Aorta (tissue), 5 donors: ENCODE measurements at places on chromosomes 2 and 18.

DNA sequence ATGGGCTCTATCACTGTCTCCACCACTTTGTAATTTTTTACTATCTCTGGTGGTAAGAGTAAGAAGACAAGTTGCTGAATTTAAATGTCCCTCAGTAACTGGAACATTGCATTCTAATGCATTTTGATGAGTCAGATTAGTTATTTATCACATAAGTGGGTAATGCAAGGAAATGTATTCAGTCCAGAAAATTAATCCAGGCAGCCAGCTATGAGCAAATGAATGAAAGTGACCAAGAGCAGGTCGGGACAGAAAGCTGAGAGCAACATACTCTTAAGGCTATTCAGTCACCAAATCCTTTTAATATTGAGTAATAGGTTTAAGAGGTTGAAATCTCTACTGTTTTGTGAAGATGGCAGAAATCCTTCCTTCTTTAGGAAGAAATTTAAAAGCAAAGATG lies 265.5 kb upstream of the PARD3B start:
- no peaks in the 10 kb centered on the region for H3K36me3 ChIP-seq
- no peak overlapping the region for H3K27ac ChIP-seq
- H3K27me3 ChIP-seq, result no peaks in the 10 kb centered on the region
- peaks cover 3% of the 10 kb centered on the region for H3K4me1 ChIP-seq
- no peak overlapping the region for H3K4me3 ChIP-seq

- no peak for DNase-seq
- H3K4me1 ChIP-seq, result no peaks in the 10 kb centered on the region
- H3K4me3 ChIP-seq, result no peak overlapping the region
- no peak overlapping the region for H3K27ac ChIP-seq
Measured at GRCh38 chr18:46310675-46311345, 206.6 kb downstream of the HAUS1 start.

DNA sequence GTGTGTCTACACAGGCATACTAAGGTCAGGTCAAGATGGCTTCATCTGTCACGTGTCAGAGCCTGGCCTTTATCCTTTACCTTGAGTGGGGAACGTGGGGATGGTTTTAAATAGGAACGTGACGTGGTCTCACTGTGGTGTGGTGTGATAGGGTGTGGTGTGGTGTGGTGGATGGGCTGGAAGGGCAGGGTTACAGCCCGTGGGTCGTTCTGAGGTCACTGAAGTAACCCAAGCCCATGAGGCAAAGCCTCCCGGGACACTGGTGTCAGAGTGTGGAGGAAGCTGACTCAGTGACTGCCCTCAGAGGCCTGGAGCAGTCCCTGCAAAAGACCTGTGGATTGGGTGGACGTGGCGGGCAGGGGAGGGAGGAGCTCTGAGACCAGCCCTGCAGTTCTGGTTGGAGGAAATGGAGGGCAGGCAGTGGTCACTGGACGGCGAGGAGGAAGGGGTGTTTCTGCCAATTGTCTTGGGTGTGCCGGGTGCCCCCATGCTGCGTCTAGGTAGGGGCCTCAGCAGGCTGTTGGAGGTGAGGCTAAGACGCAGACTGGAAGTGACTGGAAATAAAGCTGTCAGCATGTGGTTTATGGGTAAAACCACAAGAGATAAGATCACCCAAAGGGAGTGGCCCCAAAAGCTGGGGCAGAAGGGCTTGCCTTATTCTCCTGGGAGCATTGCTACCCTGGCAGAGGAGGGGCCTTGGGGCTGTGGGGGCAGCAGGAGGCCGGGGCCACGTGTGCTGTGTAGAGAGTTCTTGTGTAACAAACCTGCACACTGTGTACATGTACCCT lies 84.8 kb downstream of the SH3RF3 start:
- no peak for DNase-seq
- H3K27ac ChIP-seq, result no peak overlapping the region
- H3K27me3 ChIP-seq, result no peaks in the 10 kb centered on the region

DNA sequence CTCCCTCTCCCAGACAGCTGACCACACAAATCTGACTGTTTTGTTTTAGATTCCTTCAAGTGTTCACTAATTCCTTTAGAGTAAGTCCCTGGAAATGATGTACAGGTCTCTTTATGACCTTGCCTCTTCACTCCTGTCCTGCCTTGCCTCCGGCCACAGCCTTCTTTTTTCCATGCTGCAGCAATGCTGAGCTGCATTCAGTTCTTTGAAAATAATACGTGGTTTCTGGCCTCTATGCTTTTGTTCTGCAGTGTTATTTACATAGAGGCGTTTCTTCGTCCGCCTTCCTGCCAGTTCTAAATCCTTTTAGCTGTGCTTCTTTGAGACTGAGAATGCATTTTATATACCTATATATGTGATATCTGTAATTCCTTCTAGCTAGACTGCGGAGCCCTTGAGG lies 87.2 kb downstream of the PPP1R1C start:
- no peak overlapping the region for H3K4me3 ChIP-seq
- H3K4me1 ChIP-seq, result peaks cover 4% of the 10 kb centered on the region
- H3K27me3 ChIP-seq, result no peaks in the 10 kb centered on the region

DNA sequence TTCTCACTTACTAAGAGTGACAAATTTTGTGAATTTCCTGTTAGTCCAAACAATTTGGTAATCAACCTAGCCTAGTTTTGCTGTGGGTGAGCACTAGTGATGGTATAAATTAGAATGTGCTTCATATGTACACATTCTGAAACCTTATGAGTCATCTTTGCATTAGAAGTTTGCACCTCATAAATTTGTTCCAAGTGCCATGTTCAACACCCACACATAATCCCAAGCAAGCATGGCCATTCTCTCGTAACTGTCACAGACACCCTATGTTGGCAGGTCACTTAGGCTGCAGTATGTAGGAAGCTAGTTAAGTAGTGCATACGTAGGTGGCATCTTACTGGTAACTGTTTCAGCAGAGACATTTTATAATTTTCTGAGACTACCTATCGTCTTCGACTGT lies 46.9 kb downstream of the NAB1 start:
- no peaks in the 10 kb centered on the region for H3K4me1 ChIP-seq
- no peak overlapping the region for H3K27ac ChIP-seq
- no peak overlapping the region for H3K4me3 ChIP-seq
- no peaks in the 10 kb centered on the region for H3K27me3 ChIP-seq

DNA sequence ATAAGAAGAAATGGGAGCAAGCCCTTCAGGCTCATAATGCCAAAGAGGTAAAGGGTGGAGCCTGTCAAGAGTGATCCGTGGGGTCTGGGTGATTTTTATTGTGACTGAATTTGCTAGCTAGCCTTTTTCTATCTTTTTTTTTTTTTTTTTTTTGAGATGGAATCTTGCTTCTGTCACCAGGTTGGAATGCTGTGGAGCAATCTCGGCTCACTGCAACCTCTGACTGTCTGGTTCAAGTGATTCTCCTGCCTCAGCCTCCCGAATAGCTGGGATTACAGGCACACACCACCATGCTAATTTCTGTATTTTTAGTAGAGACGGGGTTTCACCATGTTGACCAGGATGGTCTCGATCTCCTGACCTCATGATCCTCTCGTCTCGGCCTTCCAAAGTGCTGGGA lies 29.1 kb downstream of the DRC1 start:
- no peaks in the 10 kb centered on the region for H3K36me3 ChIP-seq
- no peaks in the 10 kb centered on the region for H3K4me1 ChIP-seq
- no peaks in the 10 kb centered on the region for H3K27me3 ChIP-seq
- DNase-seq, result no peak
- H3K27ac ChIP-seq, result no peak overlapping the region

- H3K27ac ChIP-seq, result no peak overlapping the region
- H3K4me3 ChIP-seq, result no peak overlapping the region
- no peaks in the 10 kb centered on the region for H3K36me3 ChIP-seq
- H3K4me1 ChIP-seq, result no peaks in the 10 kb centered on the region
Measured at GRCh38 chr2:7905756-7906155, 776.1 kb upstream of the ID2 start.

DNA sequence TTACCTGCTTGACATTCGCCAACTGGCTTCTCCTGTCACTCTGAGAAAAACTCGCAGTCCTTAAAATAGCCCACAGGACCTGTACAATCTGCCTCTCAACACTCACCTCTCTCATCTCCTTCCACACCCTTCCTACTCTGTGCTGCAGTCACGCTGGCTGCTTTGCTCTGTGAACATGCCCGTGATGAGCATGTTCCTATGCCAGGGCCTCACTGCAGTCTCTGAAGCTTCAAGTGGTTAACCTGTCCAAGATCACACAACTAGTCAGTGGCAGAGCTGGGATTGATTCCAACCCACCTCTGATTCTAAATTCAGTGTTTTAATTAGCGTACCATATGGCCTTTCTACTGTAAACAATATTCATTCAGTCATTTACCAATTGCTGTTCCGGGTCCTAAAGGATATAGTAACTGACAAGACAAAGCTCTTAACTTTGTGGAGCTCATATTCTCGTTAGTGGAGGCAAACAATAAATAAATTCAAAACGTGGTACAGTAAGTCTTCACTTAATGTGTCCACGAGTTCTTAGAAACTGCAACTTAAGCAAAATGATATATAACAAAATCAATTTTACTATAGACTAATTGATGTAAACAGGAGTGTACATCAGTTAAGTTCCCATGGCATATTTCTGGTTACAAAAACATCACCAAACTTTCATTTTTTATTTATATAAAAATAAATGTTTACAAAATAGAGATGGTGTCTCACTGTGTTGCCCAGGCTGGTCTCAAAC lies 38.9 kb upstream of the FBXO11 start:
- H3K27ac ChIP-seq, result no peak overlapping the region
- no peaks in the 10 kb centered on the region for H3K4me1 ChIP-seq
- no peaks in the 10 kb centered on the region for H3K27me3 ChIP-seq
- no peaks in the 10 kb centered on the region for H3K36me3 ChIP-seq
- no peak for DNase-seq
- H3K4me3 ChIP-seq, result no peak overlapping the region

- H3K27ac ChIP-seq, result no peak overlapping the region
- H3K4me3 ChIP-seq, result no peak overlapping the region
- H3K4me1 ChIP-seq, result no peaks in the 10 kb centered on the region
- H3K36me3 ChIP-seq, result no peaks in the 10 kb centered on the region
Measured at GRCh38 chr18:10261344-10262276, 192.8 kb upstream of the APCDD1 start.

GRCh38 chr2:58434692-58435091 lies 193.6 kb upstream of the FANCL start:
- no peak overlapping the region for H3K27ac ChIP-seq
- H3K36me3 ChIP-seq, result no peaks in the 10 kb centered on the region
- H3K4me3 ChIP-seq, result no peak overlapping the region

GRCh38 chr2:42116195-42117181 lies 52.7 kb upstream of the EML4 start:
- no peak overlapping the region for H3K27ac ChIP-seq
- no peak for DNase-seq
- H3K4me1 ChIP-seq, result peaks cover 4% of the 10 kb centered on the region
- no peaks in the 10 kb centered on the region for H3K36me3 ChIP-seq
- H3K27me3 ChIP-seq, result no peaks in the 10 kb centered on the region
- no peak overlapping the region for H3K4me3 ChIP-seq

DNA sequence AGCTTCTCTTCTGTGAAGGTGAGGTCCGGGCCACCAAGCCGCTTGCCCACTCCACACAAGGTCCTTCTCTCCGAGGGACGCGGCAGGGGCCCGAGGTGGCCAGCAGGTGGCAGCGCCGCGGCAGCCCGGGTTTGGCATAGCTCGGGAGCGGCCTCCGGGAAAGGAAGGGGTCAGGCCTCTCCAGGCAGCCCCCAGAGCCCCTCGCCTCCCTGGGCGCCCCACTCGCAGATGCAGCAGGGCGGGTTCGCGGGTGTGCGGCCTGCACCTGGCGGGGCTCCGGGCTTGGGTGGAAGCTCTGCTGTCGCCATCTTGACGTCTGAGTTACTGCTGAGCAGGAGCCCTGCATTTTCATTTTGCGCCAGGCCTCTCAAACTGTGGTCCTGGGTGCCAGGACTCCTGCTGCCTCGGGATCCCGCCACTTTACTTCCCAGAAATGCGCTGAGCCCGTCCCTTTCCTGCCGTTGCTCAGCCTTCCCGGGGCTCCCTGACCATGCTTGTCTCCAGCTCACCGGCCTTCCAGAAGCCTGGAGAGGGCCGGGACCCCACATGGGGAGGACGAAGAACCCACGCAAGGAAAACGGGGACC lies 18.6 kb upstream of the NCL start:
- H3K4me3 ChIP-seq, result peak overlapping the region; percentile 9
- H3K4me1 ChIP-seq, result no peaks in the 10 kb centered on the region
- peak; percentile 94 for DNase-seq
- H3K27me3 ChIP-seq, result no peaks in the 10 kb centered on the region
- peak overlapping the region; percentile 29 for H3K27ac ChIP-seq

DNA sequence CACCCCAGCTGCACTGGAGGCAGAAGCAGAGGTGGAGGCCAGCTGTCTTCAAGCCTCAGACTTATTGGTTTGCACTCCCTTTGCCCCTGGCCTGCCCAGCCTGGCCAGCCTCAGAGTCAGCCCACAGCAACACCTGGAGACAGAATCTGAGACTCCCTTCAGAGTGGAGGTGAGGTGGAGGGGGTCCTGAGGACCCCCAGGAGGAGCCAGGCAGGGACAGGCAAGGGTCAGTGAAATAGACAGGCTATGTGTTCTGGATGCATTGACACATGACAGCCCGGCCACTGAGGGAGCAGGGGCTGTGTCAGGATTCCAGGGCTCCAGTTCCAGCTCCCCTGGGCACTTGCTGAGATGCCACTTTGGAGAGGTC lies 309.7 kb downstream of the MYCN start:
- no peak for DNase-seq
- no peaks in the 10 kb centered on the region for H3K4me1 ChIP-seq
- no peaks in the 10 kb centered on the region for H3K27me3 ChIP-seq
